GM12864 (cell line): ENCODE measurements at places on chromosomes 3 and 15.

- no peak for DNase-seq
These were observed 474.1 kb upstream of the KCNMB2 start for GRCh38 chr3:178062126-178062525.

- no peak for DNase-seq
These were observed 3.8 kb downstream of the RASGRF1 start for GRCh38 chr15:79086814-79087213.

DNA sequence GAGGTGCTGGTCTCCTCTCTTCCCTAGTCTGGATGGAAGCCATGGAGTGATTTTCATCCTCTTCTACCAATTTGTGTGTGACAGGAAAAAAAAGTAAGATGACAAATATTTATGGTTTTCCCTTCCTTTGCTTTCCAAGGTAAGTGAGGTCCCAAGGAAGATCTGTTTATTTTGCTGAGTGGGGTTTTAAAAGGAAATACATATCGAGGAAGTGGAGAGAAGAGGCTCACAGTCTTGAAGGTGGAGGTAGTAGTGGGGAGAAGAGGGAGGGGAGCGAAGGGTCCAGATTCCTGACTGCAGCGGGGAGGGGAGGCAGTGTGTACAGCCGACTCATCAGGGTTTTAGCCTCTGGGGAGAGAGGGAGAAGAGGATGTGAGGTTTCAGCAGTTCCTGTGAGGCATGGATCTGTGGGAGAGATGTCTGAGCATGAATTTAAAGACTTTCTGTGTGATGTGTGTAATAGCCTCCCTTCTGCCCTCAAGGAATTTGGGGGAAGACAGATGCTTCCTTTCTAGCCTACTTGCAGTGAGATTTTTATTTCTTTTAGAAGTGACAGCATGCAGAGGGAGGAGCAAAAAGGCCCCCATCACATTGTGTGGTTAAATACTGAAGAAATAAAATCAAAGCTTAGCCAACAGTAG lies 272.4 kb downstream of the THRB start:
- no peak for DNase-seq

DNA sequence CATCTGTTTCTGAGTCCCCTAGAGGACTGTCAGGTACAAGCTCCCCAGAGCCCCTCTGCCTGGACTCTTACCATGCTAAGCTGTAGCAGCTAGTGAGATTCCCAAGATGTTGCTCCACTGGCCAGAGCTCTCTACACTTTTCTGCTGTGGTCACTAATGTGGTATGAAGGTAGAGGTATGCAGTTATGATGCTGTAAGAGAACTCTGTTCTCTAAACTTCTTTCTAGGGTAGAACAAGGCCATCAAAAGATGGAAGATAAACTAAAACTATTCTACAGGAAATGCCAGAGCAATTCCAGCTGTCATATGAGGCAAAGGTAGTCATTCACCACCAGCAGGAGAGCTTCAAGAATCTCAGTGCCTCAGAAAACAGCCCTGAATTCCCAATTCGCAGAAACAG lies 517.4 kb upstream of the ARRDC4 start:
- DNase-seq: no peak

DNA sequence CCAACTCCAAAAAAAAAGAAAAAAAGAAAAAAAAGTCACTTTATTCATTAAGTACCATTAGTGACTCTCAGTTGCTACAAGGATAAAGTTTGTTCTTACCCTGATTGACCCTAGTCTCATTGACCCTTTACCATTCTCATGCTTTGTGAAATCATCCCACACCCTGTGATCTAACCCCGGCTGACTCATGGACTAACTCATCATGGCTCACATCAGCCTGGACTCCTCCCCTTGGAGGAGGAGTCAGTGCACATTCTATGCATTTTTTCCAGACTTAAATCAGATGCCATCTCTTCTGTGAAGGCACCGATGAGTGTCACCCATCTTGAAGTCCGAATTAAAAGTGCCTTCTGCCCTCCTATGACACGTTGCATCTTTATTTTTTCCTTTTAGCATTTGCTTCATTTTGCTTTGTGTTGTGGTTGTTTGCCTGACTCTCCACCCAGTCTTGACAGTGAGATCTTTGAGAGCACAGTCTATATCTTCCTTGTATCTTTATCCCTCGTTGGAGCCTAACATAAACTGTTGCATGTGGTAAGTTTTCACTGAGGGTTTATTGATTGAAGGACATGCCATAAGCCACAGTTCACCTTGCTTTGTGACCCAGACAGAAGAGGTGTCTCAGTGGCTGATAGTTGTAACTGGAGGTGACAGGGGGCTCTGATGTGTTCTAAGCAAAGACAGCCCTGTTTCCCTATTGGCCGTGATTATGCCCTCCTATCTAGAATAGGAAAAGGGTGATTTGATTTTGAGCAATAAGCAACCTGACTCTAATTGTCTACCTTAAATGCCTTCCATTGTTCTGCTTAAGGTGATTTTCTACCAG lies 72.1 kb downstream of the IL1RAP start:
- no peak for DNase-seq
